Right ventricle myocardium superior (tissue), 1 donor: ENCODE measurements at places on chromosomes 12 and 14. TPM values are rescaled to one million over a fixed set of nuclear protein-coding genes. Genes with fewer than 3 reads are reported as not detected.

PLEKHG7 gene
- total RNA-seq, result not detected

SERPINA9 gene
- total RNA-seq, result not detected

KRT80 gene
- not detected for total RNA-seq

TGM1 gene
- 1.1 TPM for total RNA-seq

CCDC177 gene
- total RNA-seq, result not detected

HIP1R gene
- 12.9 TPM for total RNA-seq

SYCP3 gene
- not detected for total RNA-seq

WASHC4 gene
- total RNA-seq, result 23.7 TPM
